ENCODE measurements at places on chromosomes 7 and 10. TPM values are rescaled to one million over a fixed set of nuclear protein-coding genes. Genes with fewer than 3 reads are reported as not detected.

The CPA2 gene
- not detected for total RNA-seq

The WNT8B gene
- total RNA-seq = not detected

The AKR1D1 gene
- not detected for total RNA-seq

The NCF1 gene
- total RNA-seq = not detected

The VIPR2 gene
- total RNA-seq = 0.47 TPM

The SYT15 gene
- total RNA-seq = 0.47 TPM

The SLC39A12 gene
- total RNA-seq = 2.2 TPM

The ARHGAP22 gene
- 2.2 TPM for total RNA-seq

The NEUROD6 gene
- 600 TPM for total RNA-seq

The MMP21 gene
- not detected for total RNA-seq

The ADIRF gene
- not detected for total RNA-seq

The PLCE1 gene
- total RNA-seq = 10.1 TPM

The NRBF2 gene
- total RNA-seq = 15.9 TPM

- DNase-seq = no peak
Observed at GRCh38 chr7:142053988-142054387, 57.5 kb upstream of the MGAM2 start.

- no peak for DNase-seq
Observed at GRCh38 chr10:73554721-73555120, 36.4 kb downstream of the USP54 start.

GRCh38 chr10:98217801-98218200 lies 50.2 kb downstream of the LOXL4 start:
- DNase-seq = no peak

DNA sequence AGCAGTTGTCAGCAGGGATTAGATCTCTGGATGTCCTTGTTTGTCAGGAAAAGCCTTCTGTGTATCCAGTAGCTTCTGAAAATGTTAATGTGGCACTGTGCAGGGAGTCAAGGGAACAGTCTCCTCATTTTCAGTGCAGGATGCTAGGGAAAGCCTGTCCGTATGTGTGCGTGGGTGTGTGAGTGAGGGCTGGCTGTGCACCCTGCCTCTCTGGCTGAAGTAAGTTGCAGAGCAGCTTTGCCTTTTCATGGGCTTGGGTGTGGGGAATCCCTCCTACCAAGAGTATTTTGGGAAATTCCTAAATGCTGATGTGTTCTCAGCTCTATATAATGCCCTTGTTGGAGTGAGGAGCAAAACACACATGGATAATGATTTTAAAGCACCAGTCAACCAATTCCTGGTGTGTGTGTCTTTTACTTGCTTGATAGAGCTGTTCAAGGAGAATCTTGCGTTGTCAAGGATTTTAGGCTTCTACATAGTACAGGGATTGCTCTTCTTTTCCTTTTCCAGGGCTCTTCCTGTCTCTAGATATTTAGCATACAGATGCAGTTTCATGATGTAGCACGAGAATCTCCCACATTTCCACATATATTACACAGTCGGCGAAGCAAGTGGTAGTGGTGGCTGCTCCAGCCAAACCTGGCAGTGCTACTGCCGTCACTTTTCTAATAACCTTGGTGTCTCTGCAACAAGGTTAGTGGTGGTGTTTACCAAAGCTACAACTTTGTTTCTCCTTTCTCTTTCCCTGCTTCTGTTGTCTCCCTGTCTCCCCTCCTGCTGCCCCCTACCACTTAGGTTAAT lies 92.8 kb downstream of the MCU start:
- DNase-seq = peak; percentile 45

GRCh38 chr7:151891182-151891581 lies 14.3 kb upstream of the PRKAG2 start:
- peak; percentile 41 for DNase-seq

GRCh38 chr7:154587792-154588191 lies 415.1 kb downstream of the PAXIP1 start:
- DNase-seq = no peak

DNA sequence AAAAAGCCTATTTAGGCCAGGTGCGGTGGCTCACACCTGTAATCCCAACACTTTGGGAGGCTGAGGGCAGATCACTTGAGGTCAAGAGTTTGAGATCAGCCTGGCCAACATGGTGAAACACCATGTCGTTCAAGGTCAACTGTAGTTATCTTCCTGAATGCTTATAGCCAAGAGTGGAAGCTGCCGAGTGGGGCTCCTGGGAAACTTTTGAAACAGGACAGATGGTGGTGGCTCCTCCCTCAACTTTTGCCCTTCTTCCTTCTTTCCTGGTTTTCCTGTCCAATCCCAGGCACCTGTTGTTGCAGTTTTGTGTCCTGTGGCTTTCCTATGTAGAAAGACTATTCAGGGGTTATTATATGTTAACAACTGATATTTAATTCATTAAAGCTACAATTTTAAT lies 8.7 kb upstream of the PPIA start:
- no peak for DNase-seq

DNA sequence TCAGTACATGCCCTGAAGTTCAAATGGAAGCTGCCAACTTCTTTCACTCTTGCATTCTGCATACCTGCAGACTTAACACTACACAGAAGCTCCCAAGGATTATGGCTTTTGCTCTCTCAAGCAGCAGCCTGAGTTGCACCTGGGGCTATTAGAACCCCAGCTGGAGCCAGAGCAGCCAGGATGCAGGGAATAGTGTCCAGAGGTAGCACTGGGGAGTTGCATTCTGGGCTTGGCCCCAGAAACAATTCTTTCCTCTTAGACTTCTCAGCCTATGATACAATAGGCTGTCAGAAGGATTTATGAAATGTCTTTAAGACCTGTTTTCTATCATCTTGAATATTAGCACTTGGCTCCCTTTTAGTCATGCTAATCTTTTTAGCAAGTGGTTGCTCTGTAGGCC lies 886.7 kb upstream of the GHITM start:
- no peak for DNase-seq

DNA sequence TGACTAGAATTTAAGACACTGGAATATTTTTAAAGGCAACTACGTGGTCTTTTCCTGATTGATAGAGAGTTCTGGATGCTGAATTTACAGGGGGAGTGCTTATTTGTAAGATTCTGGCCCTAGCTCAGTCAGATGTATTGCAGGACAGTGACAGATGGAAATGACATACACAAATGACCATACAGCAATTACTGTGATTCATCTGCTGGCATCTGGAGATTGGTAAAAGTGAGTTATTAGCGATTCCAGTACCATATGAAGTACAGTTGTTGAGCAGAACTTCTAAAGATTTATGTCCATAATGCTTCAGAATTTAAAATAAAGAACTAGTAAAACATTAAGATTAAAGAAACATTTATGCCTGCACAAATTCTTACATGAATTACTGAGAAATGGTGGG lies 243.2 kb downstream of the CRPPA start:
- DNase-seq = no peak

- DNase-seq = no peak
Observed at GRCh38 chr7:120402079-120402767, 129.2 kb downstream of the KCND2 start.

DNA sequence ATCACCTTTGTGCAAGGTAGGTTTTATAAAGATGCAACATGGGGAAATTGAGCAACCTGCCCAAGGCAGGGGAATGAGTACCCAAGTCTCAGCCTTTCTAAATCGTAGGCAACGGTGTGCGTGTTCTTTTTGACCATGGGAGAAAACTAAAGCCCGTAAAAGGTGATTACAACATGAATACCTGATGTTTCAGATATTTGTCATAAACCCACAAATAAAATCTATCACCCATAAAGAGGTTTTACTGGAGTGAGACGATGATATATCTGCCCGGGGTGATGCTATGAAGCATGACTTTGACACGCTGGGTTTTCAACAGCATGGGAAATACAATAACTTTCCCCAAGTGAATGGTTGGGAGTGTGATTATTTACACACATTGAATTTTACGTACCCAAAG lies 406.3 kb upstream of the KLF6 start:
- no peak for DNase-seq

DNA sequence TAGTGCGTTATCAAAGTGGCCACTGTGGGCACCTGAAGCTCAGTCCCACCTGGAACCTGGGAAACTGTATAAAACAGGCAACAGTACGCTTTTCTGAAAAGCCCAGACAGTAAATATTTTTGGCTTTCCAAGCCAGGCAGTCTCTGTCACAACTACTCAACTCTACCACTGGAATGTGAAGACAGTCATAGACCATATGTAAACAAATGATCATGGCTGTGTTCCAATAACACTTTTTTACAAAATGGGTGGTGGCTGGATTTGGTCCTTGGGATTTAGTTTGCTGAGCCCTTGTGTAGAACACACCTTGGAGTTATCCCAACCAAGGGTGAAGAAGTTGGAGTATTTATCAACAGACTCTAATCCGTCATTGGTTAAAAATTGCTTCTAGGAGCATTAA lies 259.9 kb downstream of the SKIDA1 start:
- DNase-seq = no peak

DNA sequence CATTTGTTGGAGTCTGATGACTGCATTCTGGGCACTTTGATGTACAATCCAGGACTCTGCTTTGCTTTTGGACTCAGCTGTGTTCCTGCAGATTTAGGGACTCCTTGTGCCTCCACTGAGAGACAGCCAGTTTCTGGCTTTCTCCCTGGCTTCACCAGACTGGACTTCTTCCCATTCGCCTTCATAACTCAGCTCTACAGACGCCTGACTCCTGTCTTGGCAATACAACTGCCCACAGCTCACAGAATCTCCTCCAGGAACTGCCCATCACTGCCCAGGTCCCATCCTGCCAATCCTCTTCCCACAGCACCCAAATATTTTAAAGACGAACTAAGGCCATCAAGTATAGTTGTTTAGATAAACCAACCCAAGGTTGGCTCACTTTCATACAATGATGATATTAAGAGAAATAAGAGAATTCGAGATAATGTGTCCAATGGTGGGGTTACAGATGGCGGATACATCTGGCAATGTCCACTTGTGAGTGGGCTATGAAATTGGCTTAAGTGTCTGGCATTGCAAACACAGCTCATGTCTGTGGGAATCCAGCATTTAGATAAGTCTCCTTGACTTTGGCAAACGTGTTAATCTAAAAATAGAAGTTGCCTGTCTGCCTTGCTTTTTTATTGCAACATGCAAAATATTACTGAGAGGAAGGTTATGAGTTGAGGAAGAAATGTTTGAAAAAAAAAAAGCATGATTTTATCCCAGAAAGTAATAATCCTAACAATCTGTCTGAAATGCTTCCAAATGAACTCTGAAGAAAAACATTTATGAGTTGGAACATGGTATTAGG lies 95.1 kb downstream of the ITGA8 start:
- no peak for DNase-seq

GRCh38 chr10:79402951-79403350 lies 42.5 kb downstream of the ZCCHC24 start:
- DNase-seq = no peak

DNA sequence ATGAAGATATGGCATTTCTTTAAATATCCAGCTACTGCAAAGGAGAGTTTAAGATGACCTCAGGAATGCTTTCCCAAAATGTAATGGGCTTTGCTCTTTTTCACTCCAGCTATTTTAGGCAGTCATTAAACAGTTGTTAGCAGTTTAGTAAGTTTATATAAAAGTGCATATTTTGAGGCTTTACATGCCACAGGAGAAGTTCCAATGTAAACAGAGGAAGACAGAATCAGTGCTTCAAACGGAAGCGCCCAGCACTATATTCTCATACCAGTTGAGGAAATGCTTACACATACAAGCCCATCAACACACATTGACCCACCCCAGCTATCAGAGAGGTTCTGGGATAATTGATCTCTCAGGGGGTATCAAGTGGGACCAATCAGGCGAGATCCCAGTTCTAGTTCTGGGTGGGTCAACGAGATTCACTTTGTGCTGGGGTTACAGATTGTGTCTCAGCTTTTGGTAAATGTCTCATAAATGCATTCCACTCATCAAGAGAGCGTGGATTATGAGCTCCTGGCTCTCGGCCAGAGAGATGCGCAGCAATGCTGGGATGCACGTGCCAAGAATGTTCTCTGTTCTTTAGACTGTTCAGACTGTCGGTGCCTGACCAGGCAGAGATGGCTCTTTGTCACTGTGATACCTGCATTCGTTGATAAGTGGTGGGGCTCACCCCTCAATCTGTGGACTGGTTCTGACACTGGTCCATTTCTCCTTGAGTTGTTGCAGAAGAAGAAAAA lies 55.0 kb downstream of the CACNB2 start:
- DNase-seq = no peak

Data from occipital lobe (tissue), 3 donors.